ENCODE measurements at places on chromosomes 5 and 9.
A peak's percentile ranks its signal among the peaks of the same experiment; 100 is the strongest.

- no peak for DNase-seq
These were observed 6.2 kb upstream of the TMEM171 start for GRCh38 chr5:73114044-73114688.

GRCh38 chr5:65742565-65743231, 20.7 kb downstream of the NLN start:
- no peak for DNase-seq

DNA sequence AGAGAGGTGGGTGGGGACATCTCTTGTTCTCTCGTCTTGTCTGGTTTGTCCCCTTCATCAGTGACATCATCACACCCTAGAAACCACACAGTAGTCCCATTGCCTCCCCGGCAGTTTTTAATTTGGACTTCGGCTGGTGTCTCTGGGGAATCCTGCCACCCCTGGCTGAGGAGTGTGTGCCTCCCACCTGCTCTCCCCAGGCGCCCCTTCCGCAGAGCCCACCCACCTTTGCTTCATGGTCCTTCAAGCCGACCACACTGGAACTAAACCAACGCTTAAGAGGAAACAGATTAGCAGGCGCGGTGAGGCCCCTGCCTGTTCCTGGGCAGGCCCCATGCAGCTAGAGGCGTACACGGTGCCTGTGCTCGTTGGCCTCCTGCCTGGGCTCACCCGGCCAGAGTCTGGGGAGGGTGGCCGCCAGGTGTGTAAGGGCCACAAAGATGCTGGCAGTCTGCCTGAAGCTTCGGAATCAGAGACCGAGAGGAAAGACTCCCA, 107.6 kb upstream of the SPRY4 start:
- DNase-seq, result no peak

GRCh38 chr5:37248970-37249814, at the start of gene CPLANE1:
TSS of gene CPLANE1 (minus strand) at chr5:37249376. CDS start at chr5:37247698, 1,678 bp downstream.
- peak; percentile 30 for DNase-seq

DNA sequence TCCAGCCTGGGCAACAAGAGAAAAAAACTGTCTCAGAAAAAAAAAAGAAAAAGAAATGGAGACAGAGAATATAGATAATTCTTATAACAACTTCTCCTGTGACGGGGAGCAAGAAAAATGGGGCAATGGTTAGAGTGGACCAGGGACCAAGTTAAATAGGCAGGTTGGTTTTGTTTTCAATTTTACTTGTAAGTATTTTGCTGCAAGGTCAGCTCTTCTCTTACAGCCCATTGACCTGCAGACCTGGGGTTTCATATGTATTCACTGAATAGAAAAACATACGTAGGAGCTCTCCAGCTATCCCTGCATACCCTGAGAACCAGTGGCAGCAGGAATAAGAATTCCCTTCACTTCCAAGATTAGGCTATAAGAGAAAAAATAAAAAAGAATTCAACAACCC, 29.2 kb upstream of the IL13 start:
- no peak for DNase-seq

GRCh38 chr5:1268666-1269065, 26.2 kb downstream of the TERT start:
- DNase-seq, result peak; percentile 8

DNA sequence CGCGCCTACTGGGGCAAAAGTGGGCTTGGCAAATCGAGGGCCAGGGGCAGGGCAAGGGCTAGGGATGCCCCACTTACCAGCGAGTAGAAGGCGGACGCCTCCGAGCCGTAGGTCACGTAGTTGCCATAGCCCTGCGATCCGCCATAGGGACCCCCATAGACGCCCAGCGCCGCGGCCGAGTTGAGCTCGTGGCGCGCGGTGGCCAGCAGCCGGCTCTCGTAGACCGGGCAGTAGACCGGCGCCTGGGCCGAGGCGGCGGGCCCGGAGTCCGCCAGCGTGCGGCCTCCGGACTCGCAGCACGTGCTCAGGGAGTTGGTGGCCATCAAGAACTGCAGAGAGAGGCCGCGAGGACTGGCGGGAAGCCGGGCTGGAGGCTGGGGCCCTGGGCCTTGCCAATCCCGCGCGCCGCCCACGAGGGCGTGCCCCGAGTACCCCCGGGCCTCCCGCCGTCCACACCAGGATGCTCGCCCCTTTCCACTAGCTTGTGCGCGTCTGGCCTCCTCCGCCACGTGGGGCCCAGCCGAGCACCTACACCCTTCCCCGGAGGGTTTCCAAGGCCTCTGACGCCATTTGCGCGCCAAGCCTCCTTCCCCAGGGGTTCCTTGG, 891 bp downstream of the IRX4 start:
- no peak for DNase-seq

GRCh38 chr5:73370095-73370494, 78.5 kb downstream of the FOXD1 start:
- no peak for DNase-seq

GRCh38 chr9:72497447-72498046, 23.9 kb upstream of the TMC1 start:
- no peak for DNase-seq

GRCh38 chr5:136016945-136017530, 11.8 kb upstream of the TGFBI start:
- DNase-seq, result no peak

DNA sequence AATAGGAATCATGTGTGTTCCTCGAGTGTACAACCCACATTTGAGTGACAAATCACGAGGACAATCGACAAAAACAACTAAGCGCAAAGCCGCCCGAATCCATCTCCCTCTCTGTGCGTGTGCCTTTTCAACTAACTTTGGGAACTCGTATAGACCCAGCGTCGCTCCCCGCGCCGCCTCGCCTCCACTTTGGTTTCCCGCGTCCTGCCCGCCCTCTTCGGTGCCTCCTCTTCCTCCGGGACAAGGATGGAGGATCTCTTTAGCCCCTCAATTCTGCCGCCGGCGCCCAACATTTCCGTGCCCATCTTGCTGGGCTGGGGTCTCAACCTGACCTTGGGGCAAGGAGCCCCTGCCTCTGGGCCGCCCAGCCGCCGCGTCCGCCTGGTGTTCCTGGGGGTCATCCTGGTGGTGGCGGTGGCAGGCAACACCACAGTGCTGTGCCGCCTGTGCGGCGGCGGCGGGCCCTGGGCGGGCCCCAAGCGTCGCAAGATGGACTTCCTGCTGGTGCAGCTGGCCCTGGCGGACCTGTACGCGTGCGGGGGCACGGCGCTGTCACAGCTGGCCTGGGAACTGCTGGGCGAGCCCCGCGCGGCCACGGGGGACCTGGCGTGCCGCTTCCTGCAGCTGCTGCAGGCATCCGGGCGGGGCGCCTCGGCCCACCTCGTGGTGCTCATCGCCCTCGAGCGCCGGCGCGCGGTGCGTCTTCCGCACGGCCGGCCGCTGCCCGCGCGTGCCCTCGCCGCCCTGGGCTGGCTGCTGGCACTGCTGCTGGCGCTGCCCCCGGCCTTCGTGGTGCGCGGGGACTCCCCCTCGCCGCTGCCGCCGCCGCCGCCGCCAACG, at the start of gene GPR150:
Gene GPR150, plus strand, starts transcription at position 58 of the 840 bp plus-strand sequence. Its CDS starts 189 bp downstream, at position 247.
- DNase-seq, result peak; percentile 15

GRCh38 chr9:125509476-125509875, 197.5 kb downstream of the MAPKAP1 start:
- DNase-seq, result no peak

- DNase-seq, result no peak
These were observed 53.8 kb upstream of the EDIL3 start for GRCh38 chr5:84438456-84438855.

DNA sequence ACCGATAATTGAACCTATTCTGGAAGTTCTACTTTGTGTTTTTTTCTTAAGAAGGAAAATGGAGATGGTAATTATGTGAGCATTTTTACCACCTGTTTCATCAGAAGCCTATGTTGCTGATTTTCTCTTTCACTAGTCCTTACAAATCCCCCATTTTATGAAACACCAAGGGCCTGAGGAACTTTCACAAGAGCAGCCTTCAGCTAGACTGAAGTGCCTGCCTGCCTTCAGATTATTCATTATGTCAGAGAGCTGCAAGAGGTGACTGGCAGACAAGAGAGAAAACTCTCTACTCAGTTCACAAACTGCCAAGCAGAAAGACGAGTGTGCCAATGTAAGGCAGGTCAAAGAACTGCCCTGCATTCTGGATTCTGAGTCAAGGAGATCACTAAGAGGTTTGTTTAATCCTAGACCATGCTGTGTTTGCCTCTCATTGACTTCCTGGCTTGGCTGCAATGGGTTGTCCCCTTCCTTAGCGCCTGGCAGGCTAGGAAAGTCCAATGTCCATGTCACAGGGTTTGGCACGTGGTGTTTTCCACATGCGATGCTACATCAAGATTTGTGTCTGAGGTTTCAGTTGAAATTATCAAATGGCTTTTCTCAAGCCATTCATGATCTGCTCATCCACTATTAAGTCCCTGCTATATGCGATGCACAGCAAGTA, 143.3 kb downstream of the CDC42SE2 start:
- no peak for DNase-seq

Data from stimulated activated CD4-positive, alpha-beta T cell treated with anti-CD3 and anti-CD28 coated beads, TNF-alpha, amount 100 ng/mL, for 1 hour (primary cell).